ENCODE measurements at places on chromosomes 1 and 21.

- no peak overlapping the region for H3K4me3 ChIP-seq
- H3K27me3 ChIP-seq, result no peaks in the 10 kb centered on the region
- no peak overlapping the region for H3K27ac ChIP-seq
These were observed 60.1 kb upstream of the PTGS2 start for GRCh38 chr1:186740324-186740723.

DNA sequence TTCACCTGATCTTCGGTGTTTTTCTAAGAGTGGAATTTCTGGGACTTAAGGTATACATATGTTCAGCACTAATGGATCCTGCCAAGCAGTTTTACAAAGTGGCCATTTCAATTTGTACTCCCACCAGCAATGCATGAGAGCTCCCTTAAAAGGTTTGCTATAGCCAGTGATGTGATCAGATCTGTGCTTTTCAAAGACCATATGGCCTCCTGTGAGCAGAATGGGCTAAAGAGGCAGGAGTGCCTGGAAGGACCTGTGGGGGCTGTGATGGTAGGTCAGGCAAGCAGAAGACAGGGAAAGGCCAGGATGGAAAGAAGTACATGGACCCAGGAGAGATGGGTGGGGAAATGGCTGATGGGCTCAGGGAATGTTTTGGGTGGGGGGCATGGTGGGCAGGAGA lies 252.7 kb downstream of the DISC1 start:
- H3K4me3 ChIP-seq, result no peak overlapping the region
- H3K27me3 ChIP-seq, result no peaks in the 10 kb centered on the region

GRCh38 chr1:83545066-83545862 lies 453.7 kb downstream of the TTLL7 start:
- no peaks in the 10 kb centered on the region for H3K4me1 ChIP-seq
- no peaks in the 10 kb centered on the region for H3K27me3 ChIP-seq
- no peaks in the 10 kb centered on the region for H3K36me3 ChIP-seq
- H3K4me3 ChIP-seq, result no peak overlapping the region

- H3K27me3 ChIP-seq, result no peaks in the 10 kb centered on the region
- H3K4me1 ChIP-seq, result peaks cover 2% of the 10 kb centered on the region
- H3K27ac ChIP-seq, result no peak overlapping the region
- peak; percentile 17 for DNase-seq
- no peaks in the 10 kb centered on the region for H3K36me3 ChIP-seq
- H3K4me3 ChIP-seq, result no peak overlapping the region
These were observed 14.0 kb downstream of the C1orf52 start for GRCh38 chr1:85245456-85245855.

- H3K36me3 ChIP-seq, result peaks cover 70% of the 10 kb centered on the region
- no peaks in the 10 kb centered on the region for H3K4me1 ChIP-seq
- no peak for DNase-seq
- no peak overlapping the region for H3K27ac ChIP-seq
- H3K27me3 ChIP-seq, result no peaks in the 10 kb centered on the region
- H3K4me3 ChIP-seq, result no peak overlapping the region
These were observed 189.5 kb downstream of the ADGRL2 start for GRCh38 chr1:81990241-81990640.

DNA sequence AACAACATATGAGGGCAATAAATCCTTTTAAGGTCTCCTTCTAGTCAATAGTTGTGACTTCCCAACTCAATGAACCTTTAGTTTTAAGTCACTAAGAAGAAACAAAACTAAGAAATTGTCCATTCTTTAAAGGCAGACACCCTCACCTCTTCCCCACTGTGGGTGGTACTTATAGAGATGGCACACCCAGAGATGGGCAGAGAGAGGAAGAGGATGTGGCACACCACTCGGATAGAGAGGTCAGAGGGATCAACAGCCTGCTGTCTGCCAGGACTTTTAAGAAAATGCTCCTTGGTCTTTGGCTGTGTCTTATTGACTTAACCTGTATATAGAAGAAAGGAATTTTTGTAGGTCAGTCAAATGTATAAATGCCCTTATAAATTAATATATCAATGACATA lies 45.1 kb downstream of the FASLG start:
- H3K36me3 ChIP-seq, result no peaks in the 10 kb centered on the region
- H3K27me3 ChIP-seq, result no peaks in the 10 kb centered on the region
- H3K4me3 ChIP-seq, result no peak overlapping the region
- H3K4me1 ChIP-seq, result peaks cover under 1% of the 10 kb centered on the region

- H3K4me3 ChIP-seq, result no peak overlapping the region
- H3K36me3 ChIP-seq, result no peaks in the 10 kb centered on the region
- H3K27ac ChIP-seq, result no peak overlapping the region
- peak; percentile 33 for DNase-seq
These were observed 1162.5 kb upstream of the PRMT6 start for GRCh38 chr1:105894006-105894405.

GRCh38 chr1:39368045-39368444 lies 123.4 kb upstream of the BMP8A start:
- H3K4me1 ChIP-seq, result no peaks in the 10 kb centered on the region
- no peak overlapping the region for H3K4me3 ChIP-seq
- H3K27me3 ChIP-seq, result no peaks in the 10 kb centered on the region
- peaks cover 73% of the 10 kb centered on the region for H3K36me3 ChIP-seq
- DNase-seq, result no peak
- no peak overlapping the region for H3K27ac ChIP-seq

GRCh38 chr1:182173808-182174512 lies 112.4 kb upstream of the ZNF648 start:
- no peaks in the 10 kb centered on the region for H3K4me1 ChIP-seq
- no peaks in the 10 kb centered on the region for H3K36me3 ChIP-seq
- no peak overlapping the region for H3K4me3 ChIP-seq
- DNase-seq, result no peak

- peak; percentile 70 for DNase-seq
- H3K4me1 ChIP-seq, result peaks cover 20% of the 10 kb centered on the region
- H3K27me3 ChIP-seq, result no peaks in the 10 kb centered on the region
These were observed 218.5 kb downstream of the DISC1 start for GRCh38 chr1:231844986-231845502.

- H3K36me3 ChIP-seq, result peaks cover 19% of the 10 kb centered on the region
- H3K27me3 ChIP-seq, result no peaks in the 10 kb centered on the region
- peaks cover 5% of the 10 kb centered on the region for H3K4me1 ChIP-seq
- no peak overlapping the region for H3K4me3 ChIP-seq
- H3K27ac ChIP-seq, result peak overlapping the region; percentile 97
These were observed 756 bp upstream of the RBM34 start for GRCh38 chr1:235161685-235162327.

- H3K27ac ChIP-seq, result no peak overlapping the region
- no peaks in the 10 kb centered on the region for H3K4me1 ChIP-seq
- peaks cover 15% of the 10 kb centered on the region for H3K27me3 ChIP-seq
- H3K4me3 ChIP-seq, result no peak overlapping the region
- no peaks in the 10 kb centered on the region for H3K36me3 ChIP-seq
These were observed 38.2 kb downstream of the NMNAT2 start for GRCh38 chr1:183379951-183380350.

GRCh38 chr1:236142253-236143103 lies at the start of gene GPR137B:
TSS of gene GPR137B (plus strand) at chr1:236142539. CDS start at chr1:236142623, 84 bp downstream.
- H3K27me3 ChIP-seq, result peaks cover 23% of the 10 kb centered on the region
- H3K36me3 ChIP-seq, result no peaks in the 10 kb centered on the region
- peaks cover 20% of the 10 kb centered on the region for H3K4me1 ChIP-seq
- peak; percentile 63 for DNase-seq
- peak within 1 kb of the TSS; percentile 91 for H3K4me3 ChIP-seq
